ENCODE measurements at places on chromosomes 3 and 15.

DNA sequence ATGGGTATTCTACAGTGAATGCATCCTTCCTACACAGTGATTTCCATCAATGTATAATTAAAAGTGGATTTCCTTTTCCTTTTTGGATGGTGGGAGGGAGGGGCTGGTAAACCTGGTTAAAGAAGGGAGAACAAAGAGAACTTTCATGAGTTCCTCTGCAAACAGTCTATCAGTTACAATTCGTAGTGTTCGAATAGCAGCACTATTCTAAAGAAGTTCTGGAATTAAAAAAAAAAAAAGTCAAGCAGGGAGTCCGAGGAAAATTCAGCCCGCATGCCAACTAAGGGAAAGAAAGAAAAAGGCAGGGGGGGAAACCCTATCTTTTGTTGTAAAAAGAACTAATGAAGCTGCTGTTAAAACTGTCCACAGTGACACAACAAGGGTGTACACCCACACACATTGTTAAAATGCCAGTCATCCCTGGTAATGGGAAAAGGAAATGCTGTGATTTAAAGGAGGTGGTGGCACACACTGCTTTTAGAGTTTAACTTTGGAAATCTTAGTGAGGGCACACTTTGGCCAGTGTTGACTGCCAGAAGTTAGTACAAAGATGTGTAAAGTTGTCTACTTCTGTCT lies 521.2 kb downstream of the ZIC1 start:
- DNase-seq: no peak

GRCh38 chr3:17602126-17602525 lies 140.3 kb downstream of the TBC1D5 start:
- no peak for DNase-seq

DNA sequence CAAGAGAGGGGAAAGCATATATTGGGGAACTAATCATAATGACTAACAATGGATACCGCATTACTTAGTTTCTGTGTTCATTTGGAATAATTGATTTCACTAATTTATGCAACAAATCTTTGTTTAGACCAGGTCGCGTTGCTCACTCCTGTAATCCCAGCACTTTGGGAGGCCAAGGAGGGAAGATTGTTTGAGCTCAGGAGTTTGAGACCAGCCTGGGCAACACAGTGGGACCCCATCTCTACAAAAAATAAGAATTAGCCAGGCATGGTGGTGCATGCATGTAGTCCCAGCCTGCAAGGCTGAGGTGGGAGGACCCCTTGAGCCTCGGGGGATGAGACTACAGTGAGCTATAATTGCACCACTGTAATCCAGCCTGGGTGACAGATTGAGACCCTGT lies 585.7 kb upstream of the CBLB start:
- no peak for DNase-seq

DNA sequence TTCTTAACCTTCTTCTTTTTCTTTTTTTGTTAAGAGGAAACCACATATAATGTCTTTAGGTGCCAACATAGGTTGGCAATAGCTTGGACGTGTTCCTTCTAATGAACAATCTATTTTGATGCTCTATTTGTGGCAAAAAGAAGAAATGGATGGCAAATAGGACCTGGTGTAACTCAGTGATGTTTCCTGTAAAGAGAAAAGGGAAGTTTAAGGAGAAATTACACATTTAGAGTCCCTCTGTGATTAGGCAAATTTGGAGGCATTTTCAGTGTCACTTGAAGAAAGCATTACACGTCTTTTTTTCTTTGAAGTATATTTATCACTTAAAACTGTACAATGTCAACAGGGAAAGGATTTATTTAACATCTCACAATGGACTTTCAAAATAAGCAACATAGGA lies 327.1 kb downstream of the ZIC1 start:
- no peak for DNase-seq

DNA sequence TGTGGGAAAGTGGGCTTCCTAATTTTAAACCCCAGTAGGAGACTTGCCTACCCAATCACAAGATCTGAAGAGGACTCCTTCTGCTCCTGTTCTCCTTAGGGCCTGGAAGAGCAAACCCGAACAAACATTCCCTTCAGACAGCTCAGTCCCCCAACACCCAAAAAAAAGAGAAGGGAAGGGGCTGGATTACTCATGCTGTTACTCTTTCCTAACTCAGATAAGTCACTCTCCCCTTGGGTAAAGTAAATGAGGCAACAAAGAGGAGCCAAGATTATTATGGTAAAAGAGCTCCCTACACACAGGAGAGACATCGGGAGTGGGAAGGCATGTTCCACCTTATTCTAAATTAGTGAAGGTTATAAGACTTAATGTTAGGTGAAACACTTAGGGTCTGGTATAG lies 18.1 kb upstream of the LEKR1 start:
- DNase-seq: no peak

GRCh38 chr3:146970236-146970635 lies 365.1 kb upstream of the PLSCR5 start:
- no peak for DNase-seq

GRCh38 chr15:36185845-36186244 lies 393.6 kb upstream of the CDIN1 start:
- DNase-seq: no peak

- DNase-seq: no peak
Measured at GRCh38 chr3:39143051-39143885, 10.1 kb downstream of the CSRNP1 start.

DNA sequence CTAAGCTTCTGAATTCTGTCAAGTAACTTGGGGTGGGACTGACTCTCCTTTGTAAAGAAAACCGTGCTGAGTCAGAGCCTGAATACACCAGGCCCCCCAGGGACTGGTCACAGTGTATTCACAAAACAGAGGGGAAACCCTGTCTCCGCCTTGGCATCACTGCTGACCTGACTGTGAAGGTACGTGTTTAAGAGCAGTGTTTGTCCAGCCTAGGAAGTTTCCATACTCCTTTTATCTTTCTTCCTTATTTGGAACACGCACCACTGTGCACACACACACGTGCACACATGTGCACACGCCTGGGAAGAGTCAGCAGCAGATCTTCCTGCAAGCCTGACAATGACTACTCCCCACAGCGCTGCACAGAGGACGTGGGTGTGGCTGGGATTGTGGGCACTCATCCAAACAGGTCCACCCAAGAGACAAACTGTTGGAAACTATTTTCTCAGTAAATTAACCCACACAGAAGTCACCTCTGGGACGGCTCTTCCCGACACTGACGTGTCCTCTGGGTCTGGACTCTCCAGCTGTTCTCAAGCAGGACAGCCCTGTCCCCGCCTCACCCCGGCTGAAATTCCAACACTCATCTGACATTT lies 87.7 kb downstream of the ATP10A start:
- no peak for DNase-seq

- no peak for DNase-seq
Measured at GRCh38 chr3:156535162-156535627, 19.7 kb downstream of the SSR3 start.

DNA sequence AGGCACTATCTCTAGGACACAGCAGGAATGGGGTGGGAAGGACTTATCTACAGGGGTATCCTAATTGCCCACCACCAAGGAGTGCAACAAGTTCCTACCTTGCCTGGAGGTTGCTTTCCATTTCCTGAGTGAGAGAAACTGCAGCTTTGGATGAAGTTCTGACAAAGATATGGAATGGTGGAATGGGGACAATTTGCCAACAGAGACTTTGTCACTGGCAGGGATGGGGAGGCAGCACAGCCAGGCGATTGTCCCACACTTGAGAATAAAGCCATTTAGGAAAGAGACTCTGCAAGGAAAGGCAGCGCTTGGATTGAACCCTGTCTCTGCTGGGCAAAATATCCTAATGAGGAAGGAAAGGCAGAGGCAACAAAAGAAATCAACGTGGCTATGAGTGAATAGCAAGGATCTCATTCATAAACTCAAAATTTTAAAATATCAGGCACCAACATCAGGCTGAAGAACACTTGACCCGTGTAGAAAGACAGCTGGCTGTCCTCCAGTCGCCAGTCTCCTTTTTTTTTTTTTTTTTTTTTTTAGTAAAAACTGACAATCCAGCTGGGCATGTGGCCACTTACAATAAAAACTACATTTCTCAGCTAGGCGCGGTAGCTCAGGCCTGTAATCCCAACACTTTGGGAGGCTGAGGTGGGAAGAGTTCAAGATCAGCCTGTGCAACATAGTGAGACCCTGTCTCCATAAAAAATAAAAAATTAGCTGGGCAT lies 31.6 kb upstream of the PDE8A start:
- no peak for DNase-seq

DNA sequence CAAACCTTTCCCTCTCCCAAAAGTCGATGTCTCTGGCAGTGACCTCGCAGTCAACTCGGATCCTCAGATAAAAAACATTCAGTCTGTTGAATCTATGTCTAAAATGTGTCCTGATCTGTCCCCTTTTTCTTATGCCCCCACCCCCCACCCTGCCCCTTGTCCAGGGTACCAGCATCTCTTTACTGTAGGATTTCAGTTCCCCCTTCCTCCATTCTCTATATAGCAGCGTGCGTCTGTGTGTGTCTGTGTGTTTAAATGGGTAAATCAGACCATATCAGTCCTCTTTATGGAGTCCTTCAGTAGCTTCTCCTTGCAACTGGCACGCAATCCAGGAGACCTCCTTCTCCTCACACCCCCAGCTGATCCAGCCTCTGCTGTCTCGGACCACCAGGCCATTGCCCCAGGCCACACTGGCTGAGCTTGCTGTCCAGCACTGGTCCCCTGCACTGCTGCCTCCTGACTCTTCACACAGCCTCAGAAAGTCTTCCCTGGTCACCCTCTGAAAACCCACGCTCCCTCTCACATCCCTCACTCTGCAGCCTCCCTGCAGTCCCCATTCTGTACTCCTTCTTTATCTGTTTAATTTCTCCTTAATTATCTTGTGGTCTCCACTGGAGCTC lies 1.5 kb downstream of the LRRK1 start:
- no peak for DNase-seq

DNA sequence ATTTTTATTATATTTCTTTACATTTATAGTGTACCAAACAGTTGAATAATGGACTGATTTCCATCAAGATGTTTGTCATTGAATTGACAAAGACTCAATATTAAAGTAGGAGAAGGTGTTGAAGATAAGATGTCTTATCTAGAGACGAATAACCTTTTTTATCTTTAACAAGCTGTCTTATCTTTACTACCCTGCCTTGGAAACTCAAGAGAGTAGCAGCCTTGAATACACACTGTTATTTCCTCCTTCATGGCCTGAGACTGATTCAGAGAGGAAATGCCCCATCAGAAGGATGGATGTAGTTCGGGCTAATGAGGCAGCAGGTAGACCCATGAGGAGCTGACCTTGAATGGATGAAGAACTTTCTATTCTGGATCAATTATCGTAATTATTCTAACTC lies 365.1 kb upstream of the SEMA6D start:
- no peak for DNase-seq

DNA sequence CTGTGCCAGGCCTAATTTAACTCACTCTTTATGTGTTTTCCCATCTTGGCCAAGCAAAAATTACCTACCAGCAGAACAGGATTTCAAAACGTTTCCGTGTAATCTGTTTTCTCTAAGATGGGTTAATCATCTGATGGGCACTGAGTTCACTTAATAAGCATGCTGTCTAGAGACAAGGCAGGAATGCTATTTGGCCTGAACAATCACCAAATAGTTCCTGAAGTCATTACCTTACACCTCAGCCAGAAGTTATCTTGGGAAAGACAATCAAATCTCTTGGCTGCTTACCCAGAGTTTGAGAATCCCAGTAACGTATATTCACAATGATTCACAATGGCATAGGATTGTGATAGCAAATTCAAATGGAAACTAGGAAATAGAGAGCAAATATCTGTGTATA lies 779.1 kb downstream of the CADM2 start:
- DNase-seq: no peak

DNA sequence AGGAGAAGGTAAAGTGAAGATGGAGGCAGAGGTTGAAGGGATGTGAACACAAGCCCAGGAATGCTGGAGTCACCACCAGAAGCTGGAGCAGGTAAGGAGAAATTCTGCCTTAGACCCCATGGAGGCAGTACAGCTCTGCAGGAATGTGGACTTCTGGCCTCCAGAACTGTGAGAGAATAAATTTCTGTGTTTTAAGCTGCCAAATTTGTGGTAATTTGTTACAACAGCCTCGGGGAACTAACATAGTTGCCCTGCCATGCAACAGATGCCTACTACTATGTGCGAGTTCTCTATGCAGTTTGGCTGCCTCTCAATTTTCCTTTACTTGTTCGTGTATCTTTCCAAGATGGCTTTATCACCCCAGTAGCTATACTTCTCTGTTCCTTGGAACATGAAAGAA lies 394.1 kb downstream of the TUSC7 start:
- DNase-seq: no peak

- DNase-seq: no peak
Measured at GRCh38 chr3:68017069-68017468, 362.7 kb upstream of the SUCLG2 start.

DNA sequence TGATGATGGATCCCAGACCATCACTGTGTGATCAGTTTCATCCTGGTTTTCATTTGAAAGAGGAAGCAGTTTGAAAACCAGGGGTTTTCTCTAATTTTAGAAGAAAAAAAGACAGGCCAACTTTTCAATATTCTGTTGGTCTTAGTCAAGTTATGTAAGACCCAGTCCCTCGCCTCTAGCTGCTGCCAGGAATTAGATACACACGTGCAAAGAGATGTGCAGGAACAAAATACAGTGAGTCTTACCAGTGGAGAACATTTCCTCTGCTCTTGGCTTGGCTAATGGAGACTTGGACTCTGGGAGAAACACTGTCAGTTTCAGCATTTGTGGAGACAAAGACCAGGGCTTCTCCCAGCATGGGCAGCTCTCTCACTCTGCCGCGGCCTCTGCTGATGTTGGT lies 214.9 kb upstream of the C2CD4B start:
- DNase-seq: no peak

DNA sequence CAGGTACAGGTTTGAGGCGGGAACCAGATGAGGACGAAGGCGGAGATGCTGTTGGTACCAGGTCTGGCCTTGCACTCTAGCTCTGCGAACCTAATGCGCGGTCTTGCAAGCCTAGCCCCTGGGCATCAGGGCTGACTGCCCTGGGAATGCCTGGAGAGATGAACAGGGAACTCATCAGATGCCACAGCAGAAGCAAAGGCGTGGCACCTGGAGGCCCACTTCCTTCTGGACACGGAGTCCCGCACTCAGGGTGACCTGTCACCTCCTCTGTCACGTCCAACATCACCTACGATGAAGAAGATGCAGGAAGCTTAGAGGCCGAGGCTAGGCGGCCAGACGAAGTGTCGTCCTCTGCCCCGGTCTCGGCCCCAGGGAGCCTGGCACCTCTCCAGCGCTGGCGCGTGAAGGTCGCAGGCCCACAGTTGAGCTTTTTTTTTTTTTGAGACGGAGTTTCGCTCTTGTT lies 9.4 kb downstream of the RPLP1 start:
- DNase-seq: no peak

DNA sequence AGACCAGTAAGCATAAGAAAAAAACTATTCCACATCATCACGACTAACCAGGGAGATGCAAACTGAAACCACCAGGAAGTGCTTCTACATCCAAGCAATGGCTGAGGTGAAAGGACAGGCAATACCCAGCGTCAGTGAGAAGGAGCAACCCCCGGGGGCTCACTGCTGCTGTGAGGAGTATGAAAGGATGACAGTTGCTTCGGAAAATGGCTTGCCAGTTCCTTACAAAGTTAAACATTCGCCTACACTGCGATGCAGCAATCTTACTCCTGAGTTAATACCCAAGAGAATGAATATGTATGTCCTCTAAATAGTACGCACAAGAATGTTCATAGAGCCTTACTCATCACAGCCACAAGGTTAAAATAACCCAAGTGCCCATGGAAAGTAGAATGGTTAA lies 13.3 kb upstream of the PLXNA1 start:
- no peak for DNase-seq

GRCh38 chr3:69235882-69236281 lies 113.5 kb upstream of the LMOD3 start:
- no peak for DNase-seq

- no peak for DNase-seq
Measured at GRCh38 chr3:50212502-50212901, 7.4 kb downstream of the SLC38A3 start.

Measured in NCI-H2171 treated with DMSO at 0.1 percent for 48 hours (cell line).